ENCODE measurements at places on chromosomes 2 and 18. TPM values are rescaled to one million over a fixed set of nuclear protein-coding genes. Genes with fewer than 3 reads are reported as not detected.

DNAJC5G gene
- total RNA-seq = not detected

GDF7 gene
- total RNA-seq = 1.0 TPM

CHRND gene
- not detected for total RNA-seq

HRH4 gene
- total RNA-seq = 0.38 TPM

AQP12A gene
- not detected for total RNA-seq

STON1 gene
- 9.9 TPM for total RNA-seq

CPO gene
- not detected for total RNA-seq

ARHGAP15 gene
- total RNA-seq = 4.1 TPM

PDE1A gene
- 9.2 TPM for total RNA-seq

GATA6 gene
- total RNA-seq = 0.08 TPM

- no peak for DNase-seq
- no peaks in the 10 kb centered on the region for H3K27me3 ChIP-seq
- H3K36me3 ChIP-seq = no peaks in the 10 kb centered on the region
- H3K27ac ChIP-seq = no peak overlapping the region
- no peak overlapping the region for H3K4me3 ChIP-seq
- H3K4me1 ChIP-seq = no peaks in the 10 kb centered on the region
Measured at GRCh38 chr2:221716426-221717303, 144.6 kb upstream of the EPHA4 start.

- H3K27me3 ChIP-seq = no peaks in the 10 kb centered on the region
- no peak overlapping the region for H3K4me3 ChIP-seq
- no peak for DNase-seq
Measured at GRCh38 chr18:23737578-23737977, 48.3 kb downstream of the LAMA3 start.

- no peak for DNase-seq
- no peaks in the 10 kb centered on the region for H3K36me3 ChIP-seq
- no peak overlapping the region for H3K4me3 ChIP-seq
- H3K27me3 ChIP-seq = no peaks in the 10 kb centered on the region
- no peak overlapping the region for H3K27ac ChIP-seq
Measured at GRCh38 chr2:223647258-223647952, 45.2 kb upstream of the SCG2 start.

- no peaks in the 10 kb centered on the region for H3K27me3 ChIP-seq
- H3K4me3 ChIP-seq = no peak overlapping the region
- peaks cover 9% of the 10 kb centered on the region for H3K4me1 ChIP-seq
Measured at GRCh38 chr2:17979707-17980106, 101.2 kb downstream of the KCNS3 start.

GRCh38 chr2:241070811-241071676 lies 31.0 kb downstream of the MTERF4 start:
- DNase-seq = no peak
- H3K4me3 ChIP-seq = no peak overlapping the region
- H3K36me3 ChIP-seq = no peaks in the 10 kb centered on the region
- no peaks in the 10 kb centered on the region for H3K27me3 ChIP-seq
- H3K27ac ChIP-seq = no peak overlapping the region

- H3K36me3 ChIP-seq = no peaks in the 10 kb centered on the region
- no peak overlapping the region for H3K27ac ChIP-seq
- no peak for DNase-seq
- H3K27me3 ChIP-seq = no peaks in the 10 kb centered on the region
Measured at GRCh38 chr2:99939135-99939534, 203.3 kb downstream of the AFF3 start.

DNA sequence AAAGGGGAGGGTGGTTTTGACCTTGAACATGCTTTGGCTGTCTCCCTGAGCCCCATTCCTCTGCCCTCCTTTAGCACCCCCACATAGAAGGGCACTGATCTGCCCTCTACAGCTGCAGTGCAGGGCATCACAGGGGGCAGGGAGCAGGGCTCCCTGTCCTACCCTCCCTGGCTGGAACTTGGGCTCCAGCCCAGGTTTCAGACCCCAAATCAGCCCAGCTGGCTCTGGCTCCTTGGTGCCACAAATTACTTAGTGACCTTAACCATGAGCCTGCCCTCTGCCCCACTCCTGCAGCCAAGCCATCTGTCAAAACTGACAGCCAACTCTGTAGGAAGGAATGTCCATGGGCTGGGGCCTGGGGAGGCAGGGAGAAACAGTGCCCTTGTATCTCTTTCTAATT lies 105.6 kb downstream of the MAPK4 start:
- H3K4me3 ChIP-seq = no peak overlapping the region
- no peak overlapping the region for H3K27ac ChIP-seq
- H3K27me3 ChIP-seq = no peaks in the 10 kb centered on the region

- no peak for DNase-seq
- H3K4me3 ChIP-seq = no peak overlapping the region
- no peaks in the 10 kb centered on the region for H3K27me3 ChIP-seq
- H3K4me1 ChIP-seq = peaks cover 12% of the 10 kb centered on the region
- no peaks in the 10 kb centered on the region for H3K36me3 ChIP-seq
Measured at GRCh38 chr18:54964741-54965140, 5.5 kb upstream of the CCDC68 start.

- no peaks in the 10 kb centered on the region for H3K4me1 ChIP-seq
- no peak overlapping the region for H3K4me3 ChIP-seq
- DNase-seq = no peak
- no peaks in the 10 kb centered on the region for H3K36me3 ChIP-seq
Measured at GRCh38 chr2:234309431-234309830, 187.4 kb downstream of the ARL4C start.

DNA sequence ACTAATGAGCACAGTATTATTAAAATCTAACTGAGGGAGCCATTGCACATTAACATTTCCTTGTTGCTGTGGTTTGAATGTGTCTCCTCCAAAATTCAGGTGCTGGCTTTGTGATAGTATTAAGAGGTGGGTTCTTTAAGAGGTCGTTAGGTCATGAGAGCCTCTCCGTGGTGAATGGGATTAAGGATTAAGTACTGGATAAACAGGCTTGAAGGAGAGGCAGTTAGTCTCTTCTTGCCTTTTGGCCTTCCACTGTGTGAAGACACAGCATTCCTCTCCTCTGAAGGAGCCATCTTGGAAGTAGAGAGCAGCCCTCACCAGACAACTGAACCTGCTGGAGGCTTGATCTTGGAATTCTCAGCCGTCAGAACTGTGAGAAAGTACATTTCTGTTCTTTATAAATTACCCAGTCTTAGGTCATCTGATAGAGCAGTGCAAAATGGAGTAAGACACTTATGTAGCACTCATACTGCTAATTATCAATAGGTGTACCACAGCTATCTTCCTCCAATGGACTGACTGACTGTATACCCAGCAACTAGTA lies 182.7 kb downstream of the MYO3B start:
- H3K27ac ChIP-seq = no peak overlapping the region
- H3K36me3 ChIP-seq = no peaks in the 10 kb centered on the region
- H3K4me3 ChIP-seq = no peak overlapping the region
- H3K4me1 ChIP-seq = no peaks in the 10 kb centered on the region

- no peaks in the 10 kb centered on the region for H3K36me3 ChIP-seq
- H3K27ac ChIP-seq = no peak overlapping the region
- no peak overlapping the region for H3K4me3 ChIP-seq
Measured at GRCh38 chr18:65415098-65415497, 335.7 kb upstream of the CDH7 start.

DNA sequence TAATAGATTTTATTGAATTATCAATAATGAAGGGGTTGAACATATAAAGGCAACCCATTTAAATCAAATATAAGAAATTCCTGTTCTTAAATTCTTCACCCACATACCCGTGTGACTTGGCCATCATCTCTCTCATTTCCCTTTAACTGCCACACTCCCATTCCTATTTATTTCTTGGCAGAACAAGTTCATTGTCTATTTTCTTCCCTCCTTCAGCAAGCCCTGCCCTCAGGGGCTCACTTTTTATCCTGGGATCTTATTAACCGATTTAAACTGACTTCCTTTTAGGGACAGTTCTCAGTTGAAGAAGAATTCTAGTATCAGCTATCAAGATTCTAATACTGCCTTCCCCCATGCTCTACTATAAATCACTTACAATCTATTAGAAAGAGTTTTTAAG lies 123.2 kb downstream of the FTCDNL1 start:
- H3K36me3 ChIP-seq = no peaks in the 10 kb centered on the region
- DNase-seq = no peak
- H3K4me1 ChIP-seq = no peaks in the 10 kb centered on the region

DNA sequence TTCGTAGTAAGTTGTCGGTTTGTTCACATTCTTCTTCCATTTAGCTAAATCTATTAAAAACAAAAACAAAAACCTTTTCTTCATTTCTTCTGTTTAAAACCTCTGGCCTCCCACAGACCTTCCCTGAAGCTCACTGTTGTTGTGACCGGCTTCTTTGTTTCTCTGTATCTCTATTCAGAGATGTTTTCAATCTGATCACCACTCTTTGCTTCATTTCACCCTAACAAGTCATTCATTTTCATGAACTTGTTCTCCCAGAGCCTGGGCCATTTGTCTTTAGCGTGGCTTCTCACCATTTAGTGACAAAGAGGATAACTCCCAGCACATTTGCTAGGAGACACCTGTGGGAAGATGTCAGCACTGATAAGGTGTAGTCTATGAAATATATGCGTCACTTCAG lies 794.2 kb downstream of the ERBB4 start:
- no peak overlapping the region for H3K4me3 ChIP-seq
- DNase-seq = no peak
- no peaks in the 10 kb centered on the region for H3K4me1 ChIP-seq

DNA sequence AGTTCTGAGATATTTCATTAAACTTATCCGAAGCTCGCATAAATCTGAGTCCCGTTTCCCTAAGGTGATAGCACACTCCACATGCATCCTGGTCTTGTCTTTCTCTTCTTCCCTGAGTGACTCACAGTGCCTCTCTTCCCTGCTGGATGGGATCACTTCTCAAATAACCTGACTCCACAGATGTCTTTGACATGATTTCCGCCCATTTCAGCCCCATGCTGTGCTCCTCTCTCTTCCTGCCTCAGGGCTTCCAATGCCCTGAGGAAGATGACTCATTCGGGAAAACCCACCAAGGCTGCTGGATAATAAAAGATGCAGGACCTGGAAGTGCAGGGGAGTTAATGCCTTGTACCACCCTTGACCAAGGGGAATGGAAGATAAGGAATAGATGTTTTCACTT lies 441.7 kb upstream of the SOX11 start:
- no peaks in the 10 kb centered on the region for H3K4me1 ChIP-seq
- no peak overlapping the region for H3K4me3 ChIP-seq
- no peak for DNase-seq
- no peaks in the 10 kb centered on the region for H3K27me3 ChIP-seq

DNA sequence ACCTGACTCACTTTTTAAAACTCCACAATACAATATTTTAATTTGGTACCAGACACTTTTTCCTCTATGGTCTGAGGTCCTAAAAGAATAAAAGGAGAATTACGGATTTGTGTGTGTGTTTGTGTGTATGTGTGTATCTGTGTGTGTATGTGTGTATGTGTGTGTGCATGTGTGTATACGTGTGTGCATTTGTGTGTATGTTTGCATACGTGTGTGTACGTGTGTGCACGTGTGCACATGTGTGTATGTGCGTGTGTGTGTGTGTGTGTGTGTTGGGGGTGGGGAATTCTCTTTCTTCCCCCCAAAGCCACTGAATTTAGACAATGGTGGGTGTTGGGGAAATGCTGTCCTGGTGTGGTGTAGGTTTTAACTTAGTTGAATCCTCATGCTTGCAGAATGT lies 807.7 kb upstream of the SALL3 start:
- no peaks in the 10 kb centered on the region for H3K27me3 ChIP-seq
- DNase-seq = no peak
- no peaks in the 10 kb centered on the region for H3K36me3 ChIP-seq
- no peak overlapping the region for H3K4me3 ChIP-seq

- DNase-seq = no peak
- H3K36me3 ChIP-seq = no peaks in the 10 kb centered on the region
- H3K4me3 ChIP-seq = no peak overlapping the region
- no peak overlapping the region for H3K27ac ChIP-seq
- no peaks in the 10 kb centered on the region for H3K27me3 ChIP-seq
- H3K4me1 ChIP-seq = no peaks in the 10 kb centered on the region
Measured at GRCh38 chr2:74893332-74893731, 59.4 kb downstream of the HK2 start.

- no peak for DNase-seq
- peak overlapping the region; percentile 24 for H3K27ac ChIP-seq
- no peaks in the 10 kb centered on the region for H3K36me3 ChIP-seq
- H3K4me1 ChIP-seq = peaks cover 21% of the 10 kb centered on the region
Measured at GRCh38 chr18:13611601-13612195, 114.7 kb downstream of the FAM210A start.

GRCh38 chr2:151297882-151298281 lies 8.4 kb upstream of the NMI start:
- no peaks in the 10 kb centered on the region for H3K4me1 ChIP-seq
- no peaks in the 10 kb centered on the region for H3K27me3 ChIP-seq
- no peak overlapping the region for H3K27ac ChIP-seq
- no peak for DNase-seq
- no peaks in the 10 kb centered on the region for H3K36me3 ChIP-seq

DNA sequence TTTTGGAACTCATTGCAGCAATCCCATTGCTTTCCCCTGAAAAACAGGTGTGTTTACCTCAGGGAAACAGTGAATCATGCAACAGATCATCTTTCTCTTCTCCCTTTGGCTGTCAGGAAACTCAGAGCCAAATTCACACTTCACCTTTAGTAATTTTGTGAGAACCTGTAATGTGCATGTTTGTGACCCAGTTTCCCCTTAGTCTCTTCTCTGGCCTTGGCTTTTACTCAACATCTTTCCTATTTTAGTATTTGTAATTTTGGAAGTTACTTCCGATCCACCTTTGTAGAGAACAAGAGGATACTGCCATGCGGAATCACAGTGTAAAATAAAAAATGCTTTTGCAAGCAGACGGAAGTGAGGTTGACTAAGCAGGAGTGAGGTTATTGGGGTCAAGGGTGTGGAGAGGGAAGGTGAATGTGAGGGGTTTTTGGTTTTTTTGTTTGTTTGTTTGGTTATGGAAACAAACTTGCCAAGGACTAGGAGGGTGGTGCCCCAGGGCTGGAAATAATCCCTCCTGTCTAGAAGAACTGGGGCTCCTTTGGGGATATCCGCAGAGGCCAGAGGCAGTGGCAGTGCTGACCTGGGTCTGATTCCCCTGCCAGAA lies 14.0 kb downstream of the ASPRV1 start:
- H3K36me3 ChIP-seq = no peaks in the 10 kb centered on the region
- DNase-seq = no peak
- H3K27ac ChIP-seq = peak overlapping the region; percentile 49
- no peak overlapping the region for H3K4me3 ChIP-seq
- H3K27me3 ChIP-seq = no peaks in the 10 kb centered on the region

GRCh38 chr2:172100080-172100934 lies 2.4 kb downstream of the DLX2 start:
- no peak for DNase-seq
- H3K27me3 ChIP-seq = peaks cover 99% of the 10 kb centered on the region
- H3K27ac ChIP-seq = no peak overlapping the region
- no peaks in the 10 kb centered on the region for H3K36me3 ChIP-seq
